ENCODE measurements at places on chromosomes 16 and 17.
A peak's percentile ranks its signal among the peaks of the same experiment; 100 is the strongest.

DNA sequence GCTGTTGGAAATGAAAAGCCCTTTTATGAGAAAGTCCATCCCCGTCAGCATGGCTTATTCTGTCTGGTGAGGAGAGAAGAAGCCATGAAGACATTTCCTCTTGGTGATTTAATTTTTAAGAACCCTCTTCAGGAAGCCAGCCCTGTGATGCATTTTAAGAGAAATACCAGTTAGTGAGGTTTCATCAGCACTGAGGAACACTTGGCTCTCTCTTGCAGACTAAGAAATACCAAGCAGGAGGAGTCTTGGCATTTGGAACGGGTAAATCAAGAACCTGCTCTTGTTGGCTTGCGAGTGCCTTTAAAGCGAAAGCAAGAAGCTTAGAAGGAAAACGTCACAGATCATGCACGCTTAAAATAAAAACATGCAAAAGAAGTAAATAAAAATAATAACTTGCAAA lies 17.5 kb downstream of the RAB11FIP3 start:
- DNase-seq: no peak

DNA sequence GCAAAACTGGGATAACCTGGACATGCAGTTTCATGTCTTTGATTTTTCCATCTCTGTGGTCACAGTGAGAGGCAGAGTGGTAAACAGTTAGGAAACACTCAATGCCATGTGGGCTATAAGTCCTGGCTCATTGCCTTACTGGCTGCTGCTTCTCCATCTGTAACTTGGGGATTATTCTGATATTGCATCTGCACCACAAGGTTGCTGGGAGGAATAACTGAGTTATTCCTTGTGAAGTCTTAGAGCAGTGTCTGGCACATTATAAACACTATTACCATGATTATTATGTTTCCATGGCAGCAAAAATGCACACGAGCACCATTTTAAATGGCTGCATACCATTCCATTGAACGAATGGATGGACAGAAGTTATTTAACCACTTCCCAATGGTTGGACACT lies 111.7 kb upstream of the CDH5 start:
- no peak for DNase-seq

- DNase-seq: no peak
These were observed 63.5 kb upstream of the USP7 start for GRCh38 chr16:9027070-9027799.

DNA sequence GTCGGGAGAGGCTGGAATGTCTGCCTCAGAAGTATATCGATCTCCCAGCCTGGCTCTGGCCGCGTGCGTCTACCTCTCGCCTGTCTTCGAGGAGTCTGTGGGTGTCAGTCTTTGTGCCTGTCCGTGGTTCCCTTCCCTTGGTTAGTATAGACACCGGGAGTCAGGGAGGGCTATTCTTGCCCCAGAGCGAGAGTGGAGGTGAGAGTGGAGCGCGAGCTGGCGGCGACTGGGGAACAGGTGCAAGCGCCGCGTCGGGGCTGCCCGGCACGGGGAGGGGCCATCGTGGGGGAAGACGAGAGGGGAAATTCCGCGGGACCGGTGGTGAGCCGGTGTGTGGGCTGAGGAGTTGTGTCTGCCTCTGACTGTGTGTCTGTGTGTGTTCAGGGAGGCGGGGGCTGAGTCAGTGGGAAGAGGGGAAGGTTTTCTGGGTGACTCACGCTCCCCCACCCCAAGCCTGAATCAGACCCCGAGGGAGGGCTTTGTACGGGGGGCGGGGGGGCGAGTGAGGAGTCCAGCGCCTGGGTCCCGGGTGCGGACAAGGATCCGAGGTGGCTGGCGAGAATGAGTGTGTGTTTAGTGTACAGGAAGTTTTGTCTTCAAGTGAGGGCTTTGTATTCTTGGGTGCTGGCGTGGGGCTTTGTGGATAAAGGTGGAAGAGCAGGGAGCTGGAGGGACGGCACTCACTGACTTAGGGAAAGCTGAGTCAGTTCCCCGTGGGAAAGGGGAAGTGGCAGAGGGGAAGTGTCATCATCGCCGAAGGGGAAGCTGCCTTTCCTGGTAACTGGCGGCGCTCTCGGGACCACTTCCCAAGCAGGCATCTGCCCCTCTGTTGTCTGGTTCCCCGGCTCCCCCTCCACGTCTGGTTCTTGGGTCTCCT lies 8.6 kb downstream of the KDM6B start:
- no peak for DNase-seq

DNA sequence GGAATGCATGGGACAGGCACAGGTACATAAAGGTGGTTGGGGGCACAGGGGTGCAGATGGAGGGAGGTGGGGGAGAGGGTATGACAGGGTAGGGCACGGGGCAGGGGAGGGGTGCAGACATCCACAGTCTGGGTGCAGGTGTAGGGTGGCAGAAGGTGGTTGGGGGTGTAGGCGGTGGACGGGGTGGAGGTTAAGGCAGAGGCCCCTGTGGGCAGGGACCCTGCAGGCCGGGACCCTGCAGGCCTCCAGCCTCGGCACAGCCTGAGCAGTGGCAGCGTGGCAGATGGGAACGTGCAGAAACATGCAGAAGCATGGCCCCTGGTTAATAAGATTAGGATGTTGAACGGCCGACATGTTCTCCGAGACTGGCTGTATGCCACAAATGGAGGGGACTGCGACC lies 115.2 kb downstream of the RBFOX3 start:
- DNase-seq: no peak

DNA sequence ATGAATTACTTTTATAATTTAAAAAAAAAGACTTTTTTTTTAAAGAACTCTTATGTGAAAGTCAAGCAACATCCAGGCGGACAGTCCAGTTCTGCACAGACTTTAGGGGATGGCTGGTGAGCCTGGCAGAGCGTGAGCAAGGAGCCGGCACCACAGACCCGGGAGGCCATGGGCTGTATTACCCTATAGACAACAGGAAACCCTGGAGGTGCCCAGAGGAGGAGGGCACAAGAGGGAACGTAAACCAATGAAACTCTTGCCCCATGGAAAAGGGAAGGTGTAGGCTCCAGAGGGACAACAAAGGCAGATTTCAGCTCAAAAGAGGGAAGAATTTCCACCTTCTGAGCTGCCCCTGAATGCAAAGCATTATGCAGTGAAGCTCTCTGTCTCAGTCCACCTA lies 25.5 kb upstream of the RPH3AL start:
- no peak for DNase-seq

DNA sequence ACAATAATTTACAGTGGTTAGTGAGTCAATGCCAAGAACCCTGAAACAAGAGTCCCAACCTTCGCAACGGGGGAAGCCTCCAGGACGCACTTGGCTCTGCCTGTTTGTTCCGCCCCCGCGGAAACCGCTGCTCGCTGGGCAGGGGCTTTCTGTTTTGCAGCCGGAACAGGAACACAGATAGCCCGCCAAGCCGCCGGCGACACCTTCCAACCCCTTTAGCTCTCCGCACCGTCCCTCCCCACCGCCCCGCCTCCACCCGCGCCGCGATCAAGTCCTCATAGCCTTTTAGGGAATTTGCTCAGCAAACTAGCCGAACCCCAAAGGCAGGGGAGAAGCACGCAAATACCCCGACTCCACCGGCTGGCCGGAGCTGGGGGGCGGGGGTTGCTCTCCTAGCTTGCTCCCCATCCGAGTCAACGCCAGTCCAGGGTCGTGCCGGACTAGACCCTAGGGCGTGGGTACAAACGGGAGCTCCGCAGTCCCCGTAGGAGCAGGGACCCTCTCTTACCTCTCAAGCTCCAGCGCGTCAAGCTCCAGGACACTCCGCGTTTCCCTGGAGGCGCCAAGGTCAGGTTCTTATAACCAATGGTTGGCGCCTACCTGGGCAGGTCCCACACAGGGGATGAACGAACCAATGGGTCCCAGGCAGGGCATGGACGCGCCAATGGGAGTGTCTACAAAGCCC lies at the start of gene SLFN13:
Gene SLFN13 (minus strand): TSS at position 553 of the 685 bp plus-strand sequence. CDS start 3,086 bp downstream, outside the sequence.
- peak; percentile 66 for DNase-seq

DNA sequence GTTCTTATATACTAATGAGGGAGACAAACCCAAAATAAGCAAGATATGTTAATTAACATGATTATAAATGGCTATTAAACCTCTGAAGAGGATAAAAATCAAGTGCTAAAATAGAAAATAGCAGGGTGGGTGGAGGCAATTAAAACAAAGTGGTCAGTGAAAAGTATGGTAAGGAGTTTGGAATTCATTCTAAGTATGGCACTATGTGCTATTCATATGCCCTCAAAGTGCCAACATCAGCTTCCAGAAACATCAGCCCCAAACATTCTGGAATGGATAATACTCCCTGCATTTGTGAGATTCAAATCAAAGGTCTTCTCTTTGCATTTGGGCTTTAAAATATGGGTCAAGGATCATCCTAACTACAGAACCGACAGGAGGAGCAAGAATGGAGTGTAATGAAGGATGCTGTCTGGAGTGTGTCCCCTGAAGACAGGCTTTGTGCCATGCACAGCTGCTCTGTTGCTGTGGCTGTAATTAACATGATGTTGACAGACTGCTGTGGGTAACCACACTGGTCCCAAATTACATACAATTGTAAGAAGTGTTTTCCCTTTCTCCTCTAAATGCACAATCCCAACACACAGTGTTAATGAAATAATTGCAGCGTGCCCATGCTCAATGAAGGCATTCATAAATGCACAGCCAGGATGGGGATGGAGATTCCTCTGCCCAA lies 93.1 kb downstream of the VAT1L start:
- DNase-seq: no peak

- DNase-seq: no peak
These were observed 100.6 kb upstream of the METRNL start for GRCh38 chr17:82978765-82979349.

DNA sequence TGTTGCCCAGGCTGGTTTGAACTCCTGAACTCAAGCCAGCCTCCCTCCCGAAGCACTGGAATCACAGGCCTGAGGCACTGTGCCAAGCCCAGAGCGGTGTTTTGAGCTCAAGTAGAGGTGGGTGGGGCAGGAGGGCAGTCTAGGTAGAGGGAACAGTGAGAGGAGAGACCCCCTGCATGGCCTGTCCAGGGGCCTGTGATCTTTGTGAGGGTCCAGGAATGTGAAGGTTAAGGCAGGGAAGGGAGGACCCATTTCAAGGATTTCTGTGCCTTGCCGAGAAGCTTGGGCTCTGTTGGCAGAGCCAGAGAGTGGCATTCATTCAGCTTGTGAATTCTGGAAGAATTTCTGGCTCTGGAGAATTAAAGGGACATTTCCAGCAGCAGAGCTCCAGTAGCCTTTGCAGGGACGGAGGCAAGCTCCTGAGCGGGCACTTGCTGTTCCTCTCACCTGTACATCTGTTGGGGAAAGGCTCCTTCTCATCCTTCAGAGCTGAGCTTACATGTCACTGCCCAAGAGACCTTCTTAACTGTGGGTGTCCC lies 2.7 kb downstream of the WWOX start:
- DNase-seq: no peak

DNA sequence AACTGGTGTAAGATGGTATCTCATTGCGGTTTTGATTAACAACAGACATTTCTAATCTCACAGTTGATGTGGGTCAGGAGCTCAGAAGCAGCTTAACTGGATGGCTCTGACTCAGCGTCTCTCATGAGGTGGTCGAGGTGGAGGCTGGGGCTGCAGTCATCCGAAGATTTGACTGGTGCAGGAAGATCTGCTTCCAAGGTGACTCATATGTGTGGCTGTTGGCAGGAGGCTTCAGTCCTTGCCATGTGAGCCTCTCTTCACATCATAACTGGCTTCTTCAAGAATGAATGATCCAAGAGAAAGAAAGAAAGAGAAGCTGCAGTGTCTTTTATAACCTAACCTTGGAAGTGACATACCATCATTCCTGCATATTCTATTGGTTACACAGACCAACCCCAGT lies 376.1 kb downstream of the SEC14L1 start:
- no peak for DNase-seq

GRCh38 chr17:17320911-17321220 lies 17.7 kb downstream of the NT5M start:
- no peak for DNase-seq

DNA sequence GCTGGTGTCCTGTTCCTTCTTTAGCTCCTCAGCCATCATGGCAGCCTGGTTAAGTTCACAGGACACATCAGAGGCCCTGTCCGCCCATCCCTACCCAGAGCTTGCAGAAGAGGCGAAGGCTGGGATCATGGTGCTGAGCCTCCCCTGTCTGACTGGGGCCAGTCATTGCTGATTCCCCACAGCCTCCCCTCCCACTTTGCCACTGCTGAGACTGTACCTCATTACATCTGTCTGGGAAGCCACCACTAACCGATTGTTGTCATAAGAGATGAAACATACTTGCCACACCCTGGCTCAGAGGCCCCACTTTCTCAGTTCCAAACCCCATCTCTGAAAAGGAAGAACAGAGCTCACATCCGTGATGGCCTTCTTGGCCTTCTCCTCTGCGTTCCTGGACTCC lies 66.2 kb downstream of the MYH13 start:
- no peak for DNase-seq

DNA sequence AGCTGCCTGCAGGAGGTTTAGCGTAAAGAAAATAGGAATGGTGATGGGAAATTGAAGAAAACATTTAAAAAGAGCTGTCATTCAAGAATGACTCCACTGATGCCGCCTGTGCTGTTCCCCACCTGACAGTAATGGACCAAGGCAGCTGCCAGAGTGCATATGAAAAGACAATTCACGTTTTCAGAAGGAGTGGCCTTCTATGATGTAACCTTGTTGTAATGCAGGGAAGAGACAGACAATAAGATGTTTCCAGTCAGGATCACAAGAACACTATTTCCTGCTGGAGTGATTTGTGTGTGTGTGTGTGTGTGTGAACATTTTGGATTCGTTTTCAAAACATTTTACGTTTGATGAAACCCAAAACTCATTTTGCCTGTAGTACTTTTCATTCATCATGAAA lies 203.7 kb downstream of the LGALS9B start:
- peak; percentile 1 for DNase-seq

GRCh38 chr16:79597277-79598062 lies 3.1 kb downstream of the MAF start:
- DNase-seq: no peak

DNA sequence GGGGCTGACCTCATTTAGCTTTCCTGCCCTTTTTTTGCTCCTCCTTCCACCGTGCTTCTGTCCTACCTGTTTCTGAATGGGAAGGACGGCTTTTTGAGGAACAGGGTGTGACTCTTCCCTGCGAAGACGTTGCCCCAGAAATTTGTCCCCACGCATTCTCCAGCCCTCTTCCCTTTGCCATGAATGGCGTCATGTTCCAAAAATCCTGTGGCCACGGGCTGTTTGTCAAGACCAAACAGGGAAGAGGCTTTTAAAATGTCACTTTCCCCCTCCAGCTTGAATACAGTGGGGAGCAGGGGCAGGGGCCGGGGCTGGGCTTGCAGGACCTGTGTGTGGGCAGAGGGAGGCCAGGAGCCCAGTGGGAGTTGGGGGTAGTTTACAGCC lies 13.9 kb downstream of the MPRIP start:
- no peak for DNase-seq

DNA sequence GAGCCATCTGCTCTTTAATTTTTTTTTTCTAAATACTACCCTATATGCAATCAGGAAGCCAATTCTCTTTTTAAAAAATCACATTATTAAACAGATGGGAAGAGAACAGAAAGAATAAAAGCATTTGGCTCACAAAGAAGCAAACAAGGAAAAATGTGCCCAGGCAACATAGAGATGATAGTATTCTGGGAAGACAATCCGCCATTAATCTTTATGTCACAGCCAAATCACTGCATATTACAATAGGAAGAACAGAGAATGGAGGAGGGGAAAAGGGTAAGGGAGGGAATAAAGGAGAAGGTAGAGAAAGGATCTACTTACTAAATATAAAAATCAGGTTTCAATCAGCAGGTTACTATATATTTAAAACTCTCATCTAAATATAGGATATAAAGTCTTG lies 34.3 kb downstream of the STAT5B start:
- no peak for DNase-seq

GRCh38 chr17:62805234-62805633 lies 2.9 kb downstream of the MARCHF10 start:
- no peak for DNase-seq

- no peak for DNase-seq
These were observed 1.3 kb downstream of the MPP3 start for GRCh38 chr17:43831633-43832032.

All from NCI-H2029 treated with DMSO at 0.1 percent for 48 hours (cell line).